ENCODE measurements at places on chromosomes 5 and 9.

- H3K4me1 ChIP-seq = no peaks in the 10 kb centered on the region
- H3K36me3 ChIP-seq = no peaks in the 10 kb centered on the region
- no peak overlapping the region for H3K27ac ChIP-seq
- H3K4me3 ChIP-seq = no peak overlapping the region
- DNase-seq = no peak
- H3K27me3 ChIP-seq = no peaks in the 10 kb centered on the region
Observed at GRCh38 chr5:114223866-114224265, 138.0 kb upstream of the KCNN2 start.

GRCh38 chr5:31477516-31477915 is 54.4 kb downstream of the DROSHA start:
- H3K27me3 ChIP-seq = no peaks in the 10 kb centered on the region
- H3K4me3 ChIP-seq = no peak overlapping the region
- no peaks in the 10 kb centered on the region for H3K4me1 ChIP-seq
- no peak for DNase-seq
- peaks cover 22% of the 10 kb centered on the region for H3K36me3 ChIP-seq

GRCh38 chr9:72204062-72204461 is 54.8 kb downstream of the GDA start:
- no peaks in the 10 kb centered on the region for H3K36me3 ChIP-seq
- no peak overlapping the region for H3K4me3 ChIP-seq
- H3K27me3 ChIP-seq = no peaks in the 10 kb centered on the region

GRCh38 chr9:123331346-123332060 is 24.5 kb upstream of the CRB2 start:
- no peak overlapping the region for H3K27ac ChIP-seq
- no peak for DNase-seq
- H3K4me3 ChIP-seq = no peak overlapping the region
- H3K27me3 ChIP-seq = no peaks in the 10 kb centered on the region
- H3K4me1 ChIP-seq = peaks cover 4% of the 10 kb centered on the region
- H3K36me3 ChIP-seq = no peaks in the 10 kb centered on the region

DNA sequence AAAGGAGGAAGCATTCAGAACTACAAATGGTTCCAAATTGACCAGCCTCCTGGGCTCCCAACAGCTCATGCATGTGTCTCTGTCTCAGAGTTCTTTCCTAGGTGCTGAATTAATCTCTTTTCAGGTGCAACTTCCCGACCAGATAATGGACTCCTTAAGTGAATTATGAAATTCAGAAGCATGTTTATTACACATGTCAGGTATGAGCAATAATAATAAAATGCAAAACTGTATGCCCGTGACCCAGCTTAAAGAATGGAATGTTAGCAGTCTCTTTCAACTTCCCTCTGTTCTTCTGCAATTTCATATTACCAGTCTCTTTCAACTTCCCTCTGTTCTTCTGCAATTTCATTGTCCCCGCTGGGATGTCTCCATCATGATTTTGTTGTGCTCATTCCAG is 60.4 kb downstream of the FBXL7 start:
- no peaks in the 10 kb centered on the region for H3K4me1 ChIP-seq
- H3K27me3 ChIP-seq = no peaks in the 10 kb centered on the region
